Stimulated activated CD4-positive, alpha-beta T cell treated with anti-CD3 and anti-CD28 coated beads, Interleukin-1b, Interleukin-23, amount 100 ng/mL, for 24 hours (primary cell): ENCODE measurements at places on chromosomes 4 and X.

DNA sequence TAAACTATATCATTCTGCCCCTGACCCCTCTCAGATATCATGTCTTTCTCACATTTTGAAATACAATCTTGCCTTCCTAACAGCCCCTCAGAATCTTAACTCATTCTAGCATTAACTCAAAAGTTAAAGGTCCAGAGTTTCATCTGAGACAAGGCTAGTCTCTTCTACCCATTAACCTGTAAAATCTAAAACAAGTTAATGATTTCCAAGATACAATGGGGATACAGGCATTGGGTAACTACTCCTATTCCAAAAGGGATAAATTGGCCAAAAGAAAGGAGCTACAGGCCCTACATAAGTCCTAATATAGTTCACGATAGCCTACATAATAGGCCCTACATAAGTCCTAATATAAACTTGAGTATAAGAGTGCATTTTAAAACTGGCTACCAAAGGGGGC is 18.9 kb downstream of the ADH6 start:
- DNase-seq = no peak

DNA sequence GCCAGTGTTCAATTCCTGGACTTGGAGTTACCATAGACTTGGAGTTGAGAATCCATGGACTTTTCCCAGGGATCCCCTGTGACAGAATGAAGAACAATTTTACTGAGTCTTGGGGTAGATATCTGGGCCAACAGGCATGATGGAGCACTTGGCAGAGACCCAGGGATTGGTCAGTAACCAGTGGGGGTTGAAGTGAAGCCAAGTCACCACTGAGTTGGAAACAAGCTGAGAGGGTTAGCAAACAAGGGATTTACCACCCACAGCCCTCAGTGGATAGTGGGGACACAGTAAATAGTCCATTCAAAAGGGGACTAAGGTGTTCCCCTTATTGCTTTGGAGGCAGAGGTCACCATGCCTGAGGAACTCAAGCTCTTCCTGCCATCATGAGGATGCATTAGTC is 281.7 kb downstream of the PPP1R2C start:
- no peak for DNase-seq

DNA sequence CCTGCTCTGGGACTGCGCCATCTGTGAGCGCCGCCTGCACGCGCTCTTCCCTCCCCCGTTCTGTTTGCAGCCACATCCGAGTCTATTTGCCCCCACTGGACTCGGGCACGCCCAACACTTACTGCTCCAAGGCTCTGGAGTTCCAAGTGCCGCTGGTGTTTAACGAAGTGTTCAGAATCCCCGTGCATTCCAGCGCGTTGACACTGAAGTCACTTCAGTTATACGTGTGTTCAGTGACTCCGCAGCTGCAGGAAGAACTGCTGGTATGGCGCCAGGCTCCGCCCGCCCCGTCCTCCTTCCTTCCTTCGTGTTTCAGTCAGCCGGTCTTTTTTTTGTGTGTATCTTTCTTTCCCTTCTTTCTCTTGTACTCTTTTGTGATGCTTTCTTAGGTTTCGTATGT is 30.7 kb upstream of the CLCN4 start:
- DNase-seq = no peak

DNA sequence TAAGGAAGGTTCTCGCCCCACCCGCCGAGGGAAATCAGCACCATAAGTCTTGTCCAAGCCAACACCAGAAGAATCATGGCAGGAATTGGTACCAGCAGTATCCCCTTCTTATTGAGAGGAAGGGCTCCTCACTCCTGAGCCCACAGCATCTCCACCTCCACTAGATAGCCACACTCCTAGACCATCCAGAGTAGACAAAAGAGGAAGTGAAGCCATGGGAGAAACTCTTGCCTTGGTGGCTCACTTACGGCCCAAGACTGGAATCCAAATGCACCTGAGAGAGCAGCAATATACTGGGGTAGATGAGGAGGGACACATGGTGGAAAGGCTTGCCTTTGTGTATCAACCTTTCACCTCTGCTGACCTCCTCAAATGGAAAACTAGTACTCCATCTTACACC is 255.3 kb upstream of the PRKX start:
- no peak for DNase-seq

- DNase-seq = no peak
These were observed 28.5 kb upstream of the MANBA start for GRCh38 chr4:102789317-102789717.

DNA sequence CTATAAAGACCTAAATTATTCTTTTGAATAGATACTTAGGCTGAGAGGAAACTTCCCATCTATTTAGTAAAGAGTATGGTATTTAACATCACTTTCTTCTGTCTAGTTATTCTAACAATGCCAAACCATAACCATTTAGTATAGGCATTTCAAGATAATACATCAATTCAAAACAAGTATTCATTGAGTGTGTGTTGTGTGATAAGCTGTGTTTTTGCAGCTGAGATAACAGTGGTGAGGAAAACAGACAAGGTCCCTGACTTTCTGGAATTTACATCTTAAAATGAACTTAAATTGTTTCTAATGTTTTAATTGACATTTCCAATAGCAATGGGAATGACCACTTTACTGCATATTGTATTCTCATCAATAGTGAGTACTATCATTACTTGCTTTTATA is 22.4 kb upstream of the TSPAN5 start:
- DNase-seq = no peak

- DNase-seq = no peak
These were observed 73.8 kb downstream of the MTMR1 start for GRCh38 chrX:150767045-150767395.

DNA sequence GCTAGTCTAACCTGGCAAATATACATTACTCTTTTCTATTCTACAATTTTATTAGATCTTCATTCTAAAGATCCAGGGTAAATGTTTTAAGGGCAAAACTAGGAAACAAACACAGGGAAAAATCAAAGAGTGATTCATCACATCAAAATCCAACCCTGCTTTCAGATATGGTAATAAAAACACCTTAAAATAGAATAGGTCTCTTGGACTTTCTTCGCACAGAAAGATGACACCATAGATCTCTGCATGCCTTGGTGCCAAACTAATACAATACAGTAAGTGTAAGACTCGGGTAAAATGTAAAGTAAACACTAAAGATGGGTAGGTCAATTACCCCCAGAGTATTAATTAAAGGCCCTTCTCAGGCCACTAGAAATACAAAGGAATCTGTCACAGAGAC is 34.2 kb downstream of the LDB2 start:
- DNase-seq = no peak

GRCh38 chrX:39705290-39705689 is 392.5 kb downstream of the BCOR start:
- DNase-seq = no peak

- no peak for DNase-seq
These were observed 7.7 kb downstream of the P2RY8 start for GRCh38 chrX:1529328-1529727.

DNA sequence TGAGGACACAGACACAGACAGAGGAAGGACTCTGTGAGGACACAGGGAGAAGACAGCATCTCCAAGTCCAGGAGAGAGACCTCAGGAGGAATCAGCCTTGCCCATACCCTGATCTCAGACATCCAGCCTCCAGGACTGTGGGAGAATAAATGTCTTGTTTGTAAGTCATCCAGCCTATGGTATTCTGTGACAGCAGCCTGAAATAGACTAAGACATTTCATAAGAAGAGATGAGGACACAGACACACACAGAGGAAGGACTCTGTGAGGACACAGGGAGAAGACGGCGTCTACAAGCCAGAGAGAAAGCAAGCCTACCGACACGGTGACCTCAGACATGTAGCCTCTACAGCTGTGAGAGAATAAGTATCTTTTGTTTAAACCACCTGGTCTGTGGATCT is 112.1 kb downstream of the DHRSX start:
- DNase-seq = no peak

DNA sequence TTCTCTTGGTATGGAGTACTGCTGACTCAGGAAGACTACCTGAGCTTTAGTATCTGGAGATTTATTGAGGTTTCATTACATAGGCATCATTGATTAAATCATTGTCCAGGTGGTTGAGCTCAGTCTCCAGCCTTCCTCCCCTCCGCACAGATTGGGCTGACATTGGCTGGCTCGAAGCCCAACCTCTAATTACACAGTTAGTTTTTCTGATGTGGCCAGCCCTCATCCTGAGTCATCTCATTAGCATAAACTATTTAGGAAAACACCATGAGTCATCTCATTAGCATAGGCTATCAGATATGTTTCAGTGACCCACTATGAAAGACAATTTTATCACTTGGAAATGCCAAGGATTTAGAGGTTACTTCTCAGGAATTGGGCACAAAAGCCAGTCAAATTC is 93.9 kb upstream of the ANKRD50 start:
- DNase-seq = no peak
